Breast epithelium (tissue), 4 donors: ENCODE measurements at places on chromosomes 16 and 17. TPM values are rescaled to one million over a fixed set of nuclear protein-coding genes. Genes with fewer than 3 reads are reported as not detected.

DNA sequence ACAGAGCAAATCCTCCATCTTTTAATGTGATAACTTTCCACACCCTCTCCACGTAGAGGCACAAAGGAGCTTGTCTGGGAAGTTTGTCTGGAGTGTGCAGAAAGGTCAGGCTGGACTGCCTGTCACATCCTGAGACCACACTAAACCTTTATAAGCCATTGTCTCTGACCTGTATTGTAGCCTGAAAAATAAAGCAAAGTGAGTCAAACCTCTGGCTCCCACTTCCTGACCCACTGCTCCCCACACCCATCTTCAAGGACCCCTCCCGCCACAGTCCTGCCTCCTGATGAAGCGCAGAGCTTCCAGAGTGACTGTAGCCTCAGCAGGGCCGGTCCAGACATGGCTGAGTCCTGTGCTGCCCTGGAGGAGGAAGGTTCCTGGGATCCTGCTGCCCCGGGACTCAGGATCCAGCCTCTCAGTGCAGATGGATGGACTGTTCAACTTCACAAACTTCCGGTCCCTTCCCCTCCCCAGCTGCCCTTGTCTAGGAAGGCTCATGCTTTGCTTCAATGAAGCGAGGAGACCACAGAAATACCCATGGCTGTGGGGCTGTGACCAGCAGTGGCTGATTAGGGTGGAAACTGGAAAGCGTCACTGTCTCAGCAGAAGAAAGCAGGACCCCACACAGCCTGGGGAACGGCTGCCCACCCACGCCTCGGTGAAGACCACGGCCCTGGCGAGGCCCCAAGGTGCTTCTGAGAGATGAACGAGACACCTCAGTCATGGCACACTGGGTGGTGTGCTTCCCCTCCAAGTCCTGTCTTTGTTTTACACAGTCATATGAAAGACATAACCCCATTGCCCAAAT lies 30.9 kb upstream of the CLEC18B start:
- no peak for DNase-seq

- no peak for DNase-seq
Observed at GRCh38 chr17:41098481-41098880, 539 bp upstream of the KRTAP4-8 start.

The NOTUM gene
- total RNA-seq = 0.29 TPM

The TAC4 gene
- total RNA-seq = not detected

The ABCA10 gene
- total RNA-seq = 13.6 TPM

The CA5A gene
- not detected for total RNA-seq

The TP53TG3 gene
- 0.32 TPM for total RNA-seq

The KCNAB3 gene
- 1.5 TPM for total RNA-seq
